SJSA1 (cell line): ENCODE measurements at places on chromosomes 6 and 20. TPM values are rescaled to one million over a fixed set of nuclear protein-coding genes. Genes with fewer than 3 reads are reported as not detected.

The SLC22A7 gene
- not detected in 2 replicates for total RNA-seq

The CUL9 gene
- 8.3 and 15.7 TPM in 2 replicates for total RNA-seq

The CRISP3 gene
- not detected in 2 replicates for total RNA-seq

The ARHGAP40 gene
- total RNA-seq = 0.06 TPM in 1 of 2 replicates, not detected in the other

The DEFB124 gene
- not detected in 2 replicates for total RNA-seq

The KHDC1L gene
- total RNA-seq = not detected in 2 replicates

The KIAA0408 gene
- total RNA-seq = 5.1 and 5.8 TPM in 2 replicates

The TRDN gene
- not detected in 2 replicates for total RNA-seq

The C20orf202 gene
- total RNA-seq = not detected in 2 replicates

The MLIP gene
- not detected in 2 replicates for total RNA-seq

The VAPB gene
- 15.1 and 16.7 TPM in 2 replicates for total RNA-seq

The CST8 gene
- not detected in 2 replicates for total RNA-seq

The RAET1L gene
- total RNA-seq = not detected in 2 replicates

The NKX2-2 gene
- total RNA-seq = 5.7 and 19.8 TPM in 2 replicates

The HUS1B gene
- 3.3 TPM in 1 of 2 replicates, not detected in the other for total RNA-seq

The ATP9A gene
- 3.2 and 5.9 TPM in 2 replicates for total RNA-seq

The GHRH gene
- total RNA-seq = not detected in 2 replicates

The ARMH2 gene
- total RNA-seq = not detected in 2 replicates

The ADGRB3 gene
- not detected in 2 replicates for total RNA-seq

The BTN1A1 gene
- total RNA-seq = not detected in 2 replicates

The BMP2 gene
- 7.7 and 9.7 TPM in 2 replicates for total RNA-seq

The SCUBE3 gene
- 2.6 and 4.7 TPM in 2 replicates for total RNA-seq

The PLN gene
- total RNA-seq = not detected in 2 replicates

The NCOA5 gene
- total RNA-seq = 17.0 and 25.8 TPM in 2 replicates

The SERPINB6 gene
- total RNA-seq = 130 and 144 TPM in 2 replicates

The POU3F2 gene
- total RNA-seq = not detected in 2 replicates

The ADTRP gene
- 0.58 TPM in 1 of 2 replicates, not detected in the other for total RNA-seq

The POPDC3 gene
- 41.7 and 51.3 TPM in 2 replicates for total RNA-seq

The WDR27 gene
- total RNA-seq = 9.6 and 17.1 TPM in 2 replicates
